Right renal pelvis (tissue), 4 donors: ENCODE measurements at places on chromosomes 5 and 9. TPM values are rescaled to one million over a fixed set of nuclear protein-coding genes. Genes with fewer than 3 reads are reported as not detected.

DNA sequence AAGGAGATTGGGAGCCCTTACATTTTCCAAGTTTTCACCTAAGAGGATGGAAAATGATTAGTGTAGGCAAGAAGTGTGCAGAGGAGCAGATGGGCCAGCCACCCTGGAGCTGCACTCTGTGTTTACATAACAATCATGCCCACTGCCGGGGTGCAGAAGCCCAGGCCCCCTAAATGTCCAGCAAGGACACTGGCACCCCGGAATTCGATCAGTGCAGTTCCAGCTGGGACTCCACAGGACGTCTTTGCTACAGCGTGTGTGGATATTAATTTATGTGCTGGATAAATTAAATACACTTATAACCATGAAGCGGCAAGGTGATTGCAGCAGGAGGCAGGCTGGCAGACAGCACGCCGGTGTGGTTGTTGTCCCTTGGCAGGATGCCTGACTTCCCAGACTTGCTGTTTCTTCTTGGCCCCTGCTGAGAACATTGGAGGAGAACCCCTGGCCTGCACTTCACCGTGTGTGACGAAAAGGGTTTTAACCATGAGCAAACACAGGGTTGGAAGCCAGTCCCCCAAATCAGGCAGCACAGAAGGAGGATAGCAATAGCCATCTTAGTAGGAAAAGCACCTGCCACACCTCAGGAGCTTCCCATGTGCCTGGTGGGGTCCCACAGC, 73.7 kb downstream of the GADD45G start:
- no peak for DNase-seq

N4BP3 gene
- 4.4 TPM for polyA plus RNA-seq

PCDHGB7 gene
- 16.1 TPM for polyA plus RNA-seq

DNA sequence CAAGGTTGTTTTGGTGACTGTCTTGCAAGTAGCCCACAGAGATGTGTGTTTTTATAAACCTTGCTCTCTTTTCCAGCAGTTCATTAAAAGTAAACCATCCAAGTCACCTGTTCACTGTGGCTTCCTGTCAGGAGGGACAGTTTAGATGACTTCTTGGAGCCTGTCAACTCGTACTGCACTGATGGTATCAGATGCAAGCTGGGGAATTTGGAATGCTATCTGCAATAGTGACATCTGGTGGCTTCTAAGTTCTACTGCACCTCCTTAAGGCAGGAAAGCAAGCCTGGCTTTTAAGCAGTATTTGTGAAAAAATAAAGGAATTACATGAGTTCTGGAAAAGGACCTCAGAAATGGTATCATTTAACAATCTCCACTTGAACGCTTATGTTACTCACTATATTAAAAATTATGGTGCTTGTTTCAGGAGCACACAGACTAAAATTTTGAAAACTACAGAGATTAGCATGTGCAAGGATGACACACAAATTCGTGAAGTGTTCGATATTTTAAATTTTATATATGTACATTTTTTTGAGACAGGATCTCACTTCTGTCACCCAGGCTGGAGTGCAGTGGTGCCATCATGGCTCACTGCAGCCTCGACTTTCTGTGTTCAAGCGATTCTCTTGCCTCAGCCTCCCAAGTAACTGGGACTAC, 164.0 kb downstream of the TTC39B start:
- peak; percentile 50 for DNase-seq

- DNase-seq, result no peak
Observed at GRCh38 chr9:34510497-34511468, 12.0 kb downstream of the ENHO start.

DNA sequence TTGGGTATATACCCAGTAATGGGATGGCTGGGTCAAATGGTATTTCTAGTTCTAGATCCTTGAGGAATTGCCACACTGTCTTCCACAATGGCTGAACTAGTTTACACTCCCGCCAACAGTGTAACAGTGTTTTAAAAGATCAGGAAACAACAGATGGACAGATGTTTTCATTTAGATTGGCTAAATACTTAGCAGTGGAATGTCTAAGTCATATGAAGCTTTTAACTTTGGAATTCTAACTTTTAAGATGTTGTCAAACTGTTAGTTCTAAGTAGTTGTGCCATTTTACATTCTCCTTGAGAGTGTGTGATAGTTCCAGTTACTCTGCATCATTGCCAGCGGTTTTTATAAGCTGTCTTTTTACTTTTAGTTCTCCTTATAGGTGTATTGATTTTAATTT, 688.8 kb downstream of the SEMA5A start:
- no peak for DNase-seq

CCL21 gene
- polyA plus RNA-seq, result 36.8 TPM

- DNase-seq, result no peak
Observed at GRCh38 chr5:126509339-126509738, 85.7 kb downstream of the ALDH7A1 start.

DNA sequence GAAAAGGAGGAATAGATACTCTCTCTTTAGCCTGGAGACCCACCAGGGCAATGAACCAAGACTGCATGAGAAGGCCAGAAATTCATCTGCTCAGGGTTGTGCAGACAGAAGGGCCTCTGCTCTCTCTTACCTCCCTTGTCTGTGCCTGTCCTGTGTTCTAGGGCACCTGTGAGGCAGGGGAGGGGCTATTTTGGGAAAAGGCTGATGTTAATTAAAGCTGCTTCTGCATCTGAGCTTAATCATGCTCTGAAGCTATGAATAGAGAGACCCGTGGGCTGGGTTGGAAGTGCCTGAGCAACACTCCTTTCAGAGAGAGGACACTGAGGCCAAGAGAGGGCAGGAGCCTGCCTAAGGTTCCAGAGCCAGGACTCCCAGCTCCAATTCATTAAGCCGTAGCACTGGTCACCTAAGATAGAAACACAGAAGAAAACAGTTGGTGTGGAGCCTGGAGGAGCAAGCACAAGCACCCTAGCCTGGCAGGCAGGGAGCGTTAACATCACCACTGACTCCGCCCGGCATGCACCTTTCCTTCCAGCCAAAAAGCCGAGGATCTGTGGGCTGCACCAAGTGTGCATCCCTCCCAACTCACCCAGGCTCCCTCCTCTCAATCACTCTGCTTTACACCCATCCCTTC, 31.4 kb upstream of the STING1 start:
- DNase-seq, result no peak

DNA sequence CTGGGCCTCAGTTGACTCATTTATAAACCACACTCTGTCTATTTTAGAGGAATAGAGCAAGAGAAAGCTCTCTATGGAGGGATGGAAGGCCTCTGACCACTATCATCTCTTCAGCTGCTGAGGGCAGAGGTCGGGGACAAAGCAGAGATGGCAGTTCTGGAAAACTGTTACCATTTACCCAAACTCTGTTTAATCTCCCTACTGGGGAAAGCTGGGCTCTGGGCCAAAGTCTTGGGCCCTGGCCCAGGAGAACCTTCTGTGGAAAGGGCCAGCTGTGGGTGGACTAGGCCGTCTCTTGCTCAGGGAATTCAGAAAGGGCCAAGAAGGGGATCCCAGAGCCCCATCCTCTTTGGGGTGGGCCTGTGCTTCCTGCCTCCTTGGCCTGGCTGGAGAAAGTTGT, 100.0 kb downstream of the PSD2 start:
- DNase-seq, result no peak

- DNase-seq, result no peak
Observed at GRCh38 chr9:99370376-99370775, 148.3 kb downstream of the SEC61B start.

PTGES gene
- 5.4 TPM for polyA plus RNA-seq

DNA sequence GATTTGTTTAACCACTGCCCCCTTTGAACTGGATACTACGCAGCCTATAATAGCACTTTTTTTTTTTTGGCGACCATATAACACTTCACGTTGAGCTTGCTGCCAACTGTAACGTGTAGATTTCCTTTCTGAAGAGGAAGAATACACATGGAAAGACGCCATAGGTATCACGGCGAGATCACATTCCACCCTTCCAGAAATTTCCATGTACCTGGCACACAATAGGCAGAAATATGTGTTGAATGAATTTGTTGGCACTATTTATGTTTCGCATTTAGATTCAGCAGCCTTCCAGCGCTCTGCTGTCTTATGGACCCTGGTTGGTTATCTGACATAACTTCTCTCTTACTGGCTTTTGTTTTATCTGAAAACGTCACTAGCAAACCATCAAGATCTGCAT, 250.3 kb downstream of the SLIT3 start:
- no peak for DNase-seq

TXNDC8 gene
- polyA plus RNA-seq, result not detected

- no peak for DNase-seq
Observed at GRCh38 chr5:167155387-167156005, 1135.9 kb upstream of the WWC1 start.

NADK2 gene
- polyA plus RNA-seq, result 44.6 TPM

DNA sequence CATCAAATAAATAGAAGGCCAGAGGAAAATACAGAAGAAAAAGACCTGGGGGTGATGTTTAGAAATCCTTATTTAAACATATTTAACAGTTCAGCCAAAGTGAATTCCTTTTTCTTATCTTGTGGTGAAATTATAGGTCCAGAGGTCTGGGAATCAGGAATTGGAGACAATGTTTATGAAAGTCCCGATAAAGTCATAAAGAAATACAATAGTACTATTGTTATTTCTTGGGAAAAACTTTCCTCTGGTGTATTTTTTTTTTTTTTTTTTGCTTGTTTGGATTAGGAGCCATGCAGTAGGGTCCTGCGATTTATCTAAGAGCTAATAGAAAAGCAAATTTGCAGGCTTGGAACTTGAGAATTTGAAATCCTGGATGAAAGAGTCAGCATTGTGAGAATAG, 426 bp downstream of the C7 start:
- DNase-seq, result no peak

KCNN2 gene
- 3.5 TPM for polyA plus RNA-seq

GRCh38 chr5:163567811-163568210, 62.4 kb downstream of the MAT2B start:
- no peak for DNase-seq

- no peak for DNase-seq
Observed at GRCh38 chr9:107733523-107733894, 243.9 kb upstream of the KLF4 start.

GRCh38 chr5:174599992-174600391, 124.4 kb upstream of the MSX2 start:
- no peak for DNase-seq

IFNA2 gene
- not detected for polyA plus RNA-seq

- DNase-seq, result no peak
Observed at GRCh38 chr9:134230092-134230941, 66.0 kb upstream of the RNU6ATAC start.

GRCh38 chr5:79774171-79774854, 84.7 kb downstream of the CMYA5 start:
- no peak for DNase-seq

GRCh38 chr5:118447350-118447749, 541.0 kb downstream of the DTWD2 start:
- no peak for DNase-seq

DNA sequence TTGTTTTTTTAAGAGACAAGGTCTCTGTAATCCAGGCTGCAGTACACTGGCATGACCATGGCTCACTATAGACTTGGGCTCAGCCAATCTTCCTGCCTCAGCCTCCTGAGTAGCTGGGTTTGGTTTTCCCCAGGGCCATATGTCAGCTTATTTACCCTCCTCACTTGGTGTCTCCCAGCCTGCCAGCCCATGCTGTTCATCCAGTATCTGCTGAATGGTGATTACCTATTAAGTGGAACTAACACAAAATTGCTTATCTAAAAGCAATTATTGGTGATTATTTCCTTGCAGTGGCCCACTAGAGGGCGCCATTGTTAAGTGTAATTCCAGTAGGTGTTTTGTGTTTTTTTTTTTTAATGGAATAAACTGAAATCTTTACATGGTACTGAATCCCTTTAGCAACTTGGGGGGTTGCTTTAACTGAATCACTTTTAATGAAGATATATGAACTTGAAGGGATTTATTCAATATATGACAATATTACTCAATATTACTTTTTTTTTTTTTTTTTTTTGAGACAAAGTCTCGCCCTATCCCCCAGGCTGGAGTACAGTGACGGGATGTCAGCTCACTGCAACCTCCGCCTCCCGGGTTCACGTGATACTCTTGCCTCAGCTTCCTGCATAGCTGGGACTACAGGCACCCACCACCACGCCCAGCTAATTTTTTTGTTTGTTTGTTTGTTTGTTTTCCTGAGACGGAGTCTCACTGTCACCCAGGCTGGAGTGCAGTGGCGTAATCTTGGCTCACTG, 13.8 kb downstream of the EXOSC2 start:
- DNase-seq, result peak; percentile 53

DNA sequence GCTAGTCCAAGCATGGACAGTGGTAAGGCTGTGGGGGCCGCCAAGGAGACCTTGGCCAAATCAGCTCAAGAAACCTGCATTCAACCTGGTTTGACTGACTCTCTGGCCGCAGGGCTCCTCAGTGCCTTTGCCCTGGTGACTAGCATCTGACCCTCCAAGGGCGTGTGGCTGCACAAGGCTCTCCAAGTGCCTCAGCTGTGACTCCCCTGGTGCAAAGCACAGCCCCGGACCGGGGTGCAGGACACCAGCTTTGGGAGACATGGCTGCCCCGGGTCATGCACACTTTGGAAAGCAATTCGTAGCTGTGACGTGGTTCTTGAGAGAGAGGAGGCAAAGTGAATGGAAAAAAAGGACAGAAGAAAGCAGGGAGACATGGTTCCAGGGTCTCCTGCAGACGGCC, 245.2 kb upstream of the IRX2 start:
- no peak for DNase-seq

GRCh38 chr9:1536522-1537170, 478.5 kb upstream of the SMARCA2 start:
- DNase-seq, result no peak

GRCh38 chr5:113384782-113385285, 50.0 kb downstream of the TSSK1B start:
- no peak for DNase-seq

- no peak for DNase-seq
Observed at GRCh38 chr9:76135902-76136301, 245.4 kb downstream of the PCSK5 start.
